ENCODE measurements at places on chromosomes 6 and 20.

DNA sequence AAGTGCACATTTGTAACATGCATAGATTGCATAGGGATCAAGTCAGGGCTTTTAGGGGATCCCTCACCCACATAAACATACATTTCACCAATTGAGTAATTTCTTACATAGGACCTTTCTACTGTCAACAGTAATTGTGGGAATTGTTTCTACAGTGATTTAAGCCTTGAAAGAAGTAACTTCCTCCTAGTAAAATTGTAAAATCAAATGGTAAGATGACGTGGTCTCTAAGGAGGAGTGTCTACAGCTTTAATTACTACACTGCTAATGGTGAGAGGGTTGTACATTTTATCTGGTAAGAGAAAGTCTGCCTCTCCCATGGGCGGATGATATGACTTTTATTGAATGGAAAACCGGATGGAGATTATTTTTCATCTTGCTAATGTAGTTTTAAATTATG is 98.0 kb downstream of the RPP40 start:
- no peak for DNase-seq

DNA sequence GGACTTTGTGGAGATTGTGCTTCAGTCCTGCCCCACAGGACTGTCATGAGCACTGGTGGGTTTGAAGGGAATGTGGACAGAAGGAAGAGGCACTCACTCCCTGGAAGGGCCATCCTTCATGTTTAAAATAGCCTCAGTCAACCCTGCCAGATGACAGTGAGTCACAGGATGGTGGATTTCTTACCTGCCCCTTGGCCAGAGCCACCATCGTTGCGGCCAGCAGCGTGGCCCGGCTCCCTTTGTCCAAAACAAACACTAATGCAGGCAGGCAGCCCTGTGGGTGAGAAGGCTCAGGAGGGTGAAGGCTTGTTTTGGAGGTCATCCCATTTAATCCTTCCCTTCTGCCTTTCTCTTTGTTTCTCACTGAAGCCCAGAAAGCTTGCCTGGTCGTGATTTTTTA is 422.7 kb downstream of the CD83 start:
- DNase-seq, result peak; percentile 57

- no peak for DNase-seq
These were observed 203.9 kb downstream of the TBXT start for GRCh38 chr6:165963750-165964149.

GRCh38 chr6:33080127-33081089 is 4.6 kb downstream of the HLA-DPB1 start:
- DNase-seq, result peak; percentile 67

DNA sequence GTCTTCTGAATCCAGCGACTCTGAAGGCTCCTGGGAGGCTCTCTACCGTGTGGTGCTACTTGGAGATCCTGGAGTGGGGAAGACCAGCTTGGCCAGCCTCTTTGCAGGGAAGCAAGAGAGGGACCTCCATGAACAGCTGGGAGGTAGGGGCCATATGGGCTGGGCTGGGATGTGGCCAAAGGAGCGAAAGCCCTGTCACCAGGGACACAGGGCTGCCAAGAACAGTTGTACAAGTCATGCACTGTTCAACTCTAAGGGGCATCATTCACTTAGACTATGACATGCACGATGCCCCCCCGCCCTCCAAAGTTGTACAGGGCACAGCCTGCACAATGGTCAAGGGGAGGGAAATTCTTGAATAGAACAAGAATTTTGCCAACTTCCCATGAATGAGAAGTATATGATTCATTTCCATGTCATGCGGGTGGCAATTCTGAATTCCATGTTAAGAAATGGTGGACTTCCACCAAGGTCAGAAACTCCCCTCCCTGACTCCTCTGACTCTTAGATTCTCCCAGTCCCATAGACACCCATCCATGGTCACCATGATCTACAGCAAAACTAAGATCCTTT is 1.6 kb downstream of the REM1 start:
- no peak for DNase-seq

DNA sequence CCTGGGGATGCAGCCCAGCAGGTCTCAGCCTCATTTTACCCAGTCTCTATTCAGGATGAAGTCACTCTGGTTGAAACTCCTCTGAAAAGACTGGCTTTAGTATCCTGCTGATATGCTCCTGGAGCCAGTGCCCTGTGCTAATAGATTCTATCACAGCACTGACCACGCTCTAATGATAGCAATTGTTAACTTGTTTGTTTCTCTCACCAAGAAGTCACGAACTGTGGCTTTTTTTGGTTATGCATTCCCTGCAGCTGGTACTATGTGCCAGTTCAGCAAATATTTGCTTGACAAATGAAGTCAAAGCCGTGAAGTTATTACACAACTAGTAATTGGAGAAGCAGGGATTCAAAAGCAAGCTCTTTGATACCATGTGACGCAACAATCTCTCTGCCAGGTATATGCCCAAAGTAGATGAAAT is 754.6 kb downstream of the KIF16B start:
- DNase-seq, result no peak

- DNase-seq, result peak; percentile 44
These were observed 3.7 kb downstream of the OGFR start for GRCh38 chr20:62808211-62808865.

DNA sequence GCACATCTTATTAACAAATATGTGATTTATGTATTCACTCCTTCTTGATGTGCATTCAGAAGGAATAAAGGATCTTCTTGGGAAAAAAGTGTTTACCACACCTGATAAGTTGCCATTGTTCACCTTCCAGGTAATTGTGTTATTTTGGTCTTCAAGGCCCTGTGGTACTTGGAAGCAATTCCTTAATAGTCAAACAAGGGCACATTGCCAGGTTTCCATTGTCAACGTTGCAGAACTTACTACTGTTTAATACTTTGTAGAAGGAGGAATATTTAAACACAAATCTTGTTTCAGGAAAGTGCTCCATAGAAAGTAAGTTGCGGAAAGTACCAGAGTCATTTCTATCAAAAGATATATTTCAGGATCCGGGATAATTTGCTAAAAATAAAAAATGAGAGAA is 129.5 kb upstream of the SGK1 start:
- peak; percentile 57 for DNase-seq

GRCh38 chr6:10528158-10528981 is 7.2 kb downstream of the GCNT2 start:
- DNase-seq, result peak; percentile 57

DNA sequence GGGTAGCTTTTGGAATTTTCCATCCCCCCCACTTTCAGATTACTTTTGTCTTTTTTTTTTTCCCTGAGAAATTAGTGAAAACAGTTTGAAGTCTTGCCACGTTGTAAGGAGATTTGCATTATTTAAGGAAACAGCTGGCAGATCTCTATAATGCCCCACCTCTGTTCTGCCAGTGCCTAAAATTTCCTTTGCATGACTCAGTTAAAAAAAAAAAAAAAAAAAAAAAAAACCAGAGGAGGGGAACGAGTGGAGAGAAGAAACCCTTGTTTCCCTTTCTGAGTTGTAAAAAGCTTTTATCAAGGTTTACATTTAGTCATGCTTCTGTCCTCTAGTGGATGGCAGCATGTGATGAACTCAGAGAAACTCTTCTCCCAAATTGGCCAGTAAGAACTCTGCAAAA is 33.5 kb downstream of the CARMIL1 start:
- peak; percentile 71 for DNase-seq

DNA sequence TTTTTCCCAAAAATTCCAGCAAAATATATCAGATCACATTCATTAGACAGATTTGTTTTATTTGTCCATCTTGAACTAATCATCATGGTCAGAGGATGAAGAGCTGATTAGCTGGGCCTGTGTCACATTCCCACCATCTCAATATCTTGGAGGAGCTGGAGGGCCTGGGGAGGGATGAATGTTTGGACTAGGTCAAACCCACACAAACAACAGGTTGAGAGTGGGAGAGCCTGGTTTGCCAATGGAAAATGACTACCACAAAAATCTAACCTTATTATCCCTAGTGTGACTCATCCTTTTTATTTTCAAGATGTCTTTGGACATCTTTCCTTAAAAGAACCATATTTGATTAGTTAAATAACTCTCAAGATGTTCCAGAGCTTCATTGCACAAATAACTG is 242.4 kb downstream of the OGFRL1 start:
- peak; percentile 16 for DNase-seq

GRCh38 chr20:61566691-61567090 is 314.6 kb downstream of the CDH4 start:
- DNase-seq, result no peak

DNA sequence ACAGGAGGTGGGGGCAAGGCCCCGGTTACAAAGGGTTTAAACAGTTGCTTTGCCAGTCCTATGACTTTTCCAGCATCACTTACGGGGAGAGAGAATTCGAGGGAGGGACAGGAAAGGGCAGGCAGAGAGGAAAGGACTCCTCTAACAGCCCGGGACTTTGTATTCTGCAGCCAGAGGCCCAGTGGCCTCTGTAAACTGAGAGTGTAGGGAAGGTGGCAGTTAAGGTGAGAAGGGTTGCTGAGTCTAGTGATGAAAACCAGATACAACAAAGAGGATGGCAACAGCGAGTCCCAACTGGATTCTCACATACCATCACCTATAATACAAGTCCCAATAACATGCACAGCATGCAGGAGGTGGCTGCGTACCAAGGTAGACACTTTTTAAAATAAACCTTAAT is 13.5 kb downstream of the PLAGL2 start:
- no peak for DNase-seq

DNA sequence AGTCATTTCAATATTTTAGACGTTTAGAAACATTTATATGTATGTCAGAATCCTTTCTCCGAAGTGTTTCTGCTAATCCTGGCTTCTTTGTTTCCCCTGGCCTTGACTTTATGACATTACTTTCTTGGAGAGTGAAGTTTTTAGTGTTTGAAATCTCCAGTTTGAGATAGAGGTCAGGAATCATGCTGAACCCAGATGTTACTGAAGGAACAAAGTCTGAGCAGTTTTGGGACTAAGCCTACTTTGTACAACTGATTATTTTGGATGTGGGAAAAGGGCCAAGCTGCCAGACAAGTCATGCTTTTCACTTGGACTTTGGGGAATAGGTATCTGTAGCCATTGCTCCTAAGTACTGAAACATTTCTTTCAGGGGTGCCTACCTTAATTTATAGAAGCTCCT is 2.3 kb downstream of the RNF144B start:
- peak; percentile 72 for DNase-seq

DNA sequence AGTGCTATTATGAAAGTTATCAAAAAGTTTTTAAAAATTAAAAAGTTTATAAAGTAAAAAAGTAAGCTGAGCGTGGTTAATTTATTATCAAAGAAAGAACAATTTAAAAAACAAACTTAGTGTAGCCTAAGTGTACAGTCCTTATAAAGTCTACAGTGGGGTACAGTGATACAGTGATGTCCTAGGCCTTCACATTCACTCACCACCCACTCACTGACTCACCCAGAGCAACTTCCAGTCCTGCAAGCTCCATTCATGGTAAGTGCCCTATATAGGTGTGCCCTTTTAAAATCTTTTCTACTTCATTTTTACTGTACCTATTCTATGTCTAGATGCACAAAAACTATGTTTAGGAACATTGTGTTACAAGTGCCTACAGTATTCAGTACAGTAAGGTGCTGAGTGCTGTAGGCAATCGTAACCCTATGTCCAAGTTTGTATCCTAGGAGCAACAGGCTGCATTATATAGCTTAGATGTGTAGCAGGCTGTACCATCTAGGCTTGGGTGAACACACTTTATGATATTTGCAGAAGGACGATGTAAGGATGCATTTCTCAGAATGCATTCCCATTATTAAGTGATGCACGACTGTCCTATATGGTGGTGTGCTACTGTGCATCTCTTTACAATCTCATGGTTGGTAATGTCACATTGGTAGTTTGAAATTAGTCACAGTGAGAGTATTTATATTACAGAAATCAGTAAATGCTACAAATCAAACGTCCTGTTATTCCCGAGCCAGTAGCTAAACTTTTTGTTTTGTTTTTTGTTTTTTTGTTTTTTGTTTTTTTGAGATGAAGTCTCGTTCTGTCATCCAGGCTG is 158.3 kb downstream of the GMPR start:
- no peak for DNase-seq

- DNase-seq, result no peak
These were observed 77.0 kb downstream of the FAM120B start for GRCh38 chr6:170383466-170384035.

GRCh38 chr6:43797919-43798318 is 27.9 kb downstream of the VEGFA start:
- no peak for DNase-seq

DNA sequence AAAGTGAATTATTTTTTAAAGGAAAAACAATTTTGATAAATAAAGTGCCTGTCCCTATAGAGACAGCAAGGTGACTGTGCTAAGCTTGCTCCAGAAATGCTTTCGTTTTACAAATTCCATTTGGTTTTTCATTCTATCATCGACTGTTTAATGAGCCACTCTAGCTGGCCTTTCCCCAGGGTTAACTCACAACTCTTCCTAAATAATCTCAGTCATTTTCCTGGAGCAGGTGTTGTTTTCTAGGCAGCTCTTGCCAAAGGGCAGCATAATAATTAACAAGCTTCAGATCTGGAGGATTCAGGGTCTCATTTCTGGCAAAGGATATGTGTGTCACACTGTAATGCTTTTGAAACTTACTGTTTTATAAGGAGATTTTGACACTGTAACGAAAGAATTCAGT is 184.2 kb downstream of the KHDC1L start:
- DNase-seq, result no peak

DNA sequence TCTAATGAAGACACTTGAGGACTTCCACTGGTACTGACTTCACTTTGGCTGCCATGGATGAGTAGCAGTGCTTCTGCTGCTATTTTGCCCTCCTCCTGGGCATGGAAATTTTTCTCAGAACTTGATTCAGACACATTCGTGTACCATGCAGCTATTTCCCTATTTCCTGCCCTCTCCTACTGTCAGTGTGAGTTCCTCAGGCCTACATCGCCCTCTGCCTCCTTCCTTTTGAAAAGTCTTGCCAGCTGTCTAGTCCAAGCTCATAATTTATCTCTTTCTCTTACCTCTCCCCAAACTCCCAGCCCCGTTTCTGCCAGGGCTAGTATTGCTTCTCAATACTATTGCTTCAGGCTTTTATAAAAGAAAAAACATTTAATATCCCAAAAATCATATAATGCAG is 470.2 kb downstream of the ADGRB3 start:
- DNase-seq, result no peak

DNA sequence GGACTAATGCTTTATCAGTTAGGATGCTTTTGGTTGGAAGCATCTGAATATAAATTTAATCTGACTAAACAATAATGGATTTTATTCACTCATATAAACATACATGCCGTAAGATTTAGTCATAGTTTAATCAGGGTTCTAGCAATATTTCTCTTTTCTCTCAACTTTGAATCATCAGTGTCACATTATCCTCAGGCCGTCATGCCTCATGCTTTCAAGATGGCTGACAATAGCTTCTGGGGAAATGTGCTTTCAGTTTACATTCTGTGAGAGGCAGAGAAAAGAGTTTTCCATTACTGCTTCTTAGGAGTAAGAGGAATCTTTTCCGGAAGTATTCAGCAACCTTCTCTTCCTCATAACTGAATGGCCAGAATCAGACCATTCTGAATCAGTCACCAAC is 162.2 kb downstream of the GJA1 start:
- DNase-seq, result peak; percentile 61

- no peak for DNase-seq
These were observed 92.8 kb upstream of the SASH1 start for GRCh38 chr6:148249679-148250375.

Measured in fibroblast of gingiva (primary cell).